NCI-H1417 (cell line): ENCODE measurements at places on chromosomes 2 and 18.
A peak's percentile ranks its signal among the peaks of the same experiment; 100 is the strongest.

DNA sequence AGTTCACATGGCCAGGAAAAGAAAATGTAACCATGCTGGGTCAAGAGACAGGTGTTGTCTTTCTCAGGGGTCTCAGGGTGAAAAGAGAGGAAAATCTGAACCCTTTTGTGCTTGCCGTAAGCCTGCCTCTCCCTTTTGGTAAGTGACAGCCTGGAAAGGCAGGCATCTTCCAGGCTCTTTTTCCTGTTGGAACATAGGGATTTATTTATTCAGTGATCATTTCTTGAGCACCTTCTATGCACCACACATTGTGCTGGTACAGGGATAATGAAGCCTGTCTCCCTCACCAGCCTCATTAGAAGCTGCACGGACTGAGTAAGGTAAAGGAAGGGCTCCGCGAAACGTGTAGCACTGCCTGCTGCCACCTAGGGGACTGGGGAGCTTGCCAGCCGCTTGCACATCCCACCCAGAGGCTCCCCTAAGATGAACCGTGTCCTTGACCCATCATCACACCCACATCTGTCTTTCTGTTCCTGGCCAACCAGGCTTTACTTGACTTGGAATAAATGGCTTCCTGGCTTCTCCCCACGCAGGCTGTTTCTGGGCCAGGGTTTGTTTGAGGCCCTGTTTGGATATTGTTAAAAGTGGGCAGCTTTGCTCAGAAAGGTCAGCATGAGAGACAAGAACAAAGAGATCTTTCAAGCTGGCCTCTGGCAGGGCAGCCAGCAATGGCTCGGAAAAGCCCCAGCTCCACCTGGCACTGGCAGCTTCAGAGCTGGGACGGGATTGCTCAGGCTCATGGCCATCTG is 73.3 kb upstream of the MCFD2 start:
- DNase-seq = no peak

GRCh38 chr2:177403838-177404237 is 11.3 kb downstream of the AGPS start:
- DNase-seq = no peak

DNA sequence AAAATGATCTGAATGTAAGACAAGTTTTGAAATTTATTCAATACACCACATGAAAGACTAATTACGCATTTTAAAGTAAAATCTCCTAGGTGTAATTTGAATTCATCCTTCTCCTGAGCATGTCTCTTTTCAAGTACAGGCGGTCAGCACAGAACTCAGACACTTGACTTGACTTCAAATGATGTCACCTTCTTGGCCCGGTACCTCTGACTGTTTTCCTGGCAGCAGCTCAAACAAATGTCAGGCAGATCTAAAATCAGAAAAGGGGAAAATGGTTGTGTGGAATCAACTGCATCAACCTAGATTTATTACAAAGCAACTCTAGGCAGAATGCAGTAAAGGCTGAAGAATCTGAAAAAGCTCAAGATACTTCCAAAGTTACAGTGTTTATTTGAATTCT is 11.4 kb upstream of the PROKR1 start:
- DNase-seq = no peak

GRCh38 chr2:32951672-32952071 is 4.9 kb downstream of the LTBP1 start:
- no peak for DNase-seq

GRCh38 chr2:233409286-233409991 is 55.1 kb downstream of the DGKD start:
- DNase-seq = no peak

DNA sequence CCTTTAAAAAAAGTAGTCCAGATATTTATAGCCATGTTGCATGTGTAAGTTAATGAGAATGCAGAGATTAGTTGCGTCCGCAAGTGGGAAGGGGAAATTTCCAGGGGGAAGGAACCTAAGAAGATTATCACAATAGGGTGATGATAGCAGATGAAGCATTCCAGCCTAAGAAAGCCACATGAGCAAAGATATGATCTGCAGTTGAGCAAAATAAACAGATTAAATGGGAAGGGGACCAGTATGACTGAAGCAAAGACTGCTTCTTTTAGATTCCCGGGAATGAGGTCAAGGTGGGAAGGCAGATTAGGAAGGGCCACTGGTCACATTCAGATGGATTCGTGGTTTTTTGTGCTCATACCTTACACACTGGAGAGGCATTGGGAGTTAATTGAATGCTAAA is 154.6 kb upstream of the CDH2 start:
- DNase-seq = no peak

DNA sequence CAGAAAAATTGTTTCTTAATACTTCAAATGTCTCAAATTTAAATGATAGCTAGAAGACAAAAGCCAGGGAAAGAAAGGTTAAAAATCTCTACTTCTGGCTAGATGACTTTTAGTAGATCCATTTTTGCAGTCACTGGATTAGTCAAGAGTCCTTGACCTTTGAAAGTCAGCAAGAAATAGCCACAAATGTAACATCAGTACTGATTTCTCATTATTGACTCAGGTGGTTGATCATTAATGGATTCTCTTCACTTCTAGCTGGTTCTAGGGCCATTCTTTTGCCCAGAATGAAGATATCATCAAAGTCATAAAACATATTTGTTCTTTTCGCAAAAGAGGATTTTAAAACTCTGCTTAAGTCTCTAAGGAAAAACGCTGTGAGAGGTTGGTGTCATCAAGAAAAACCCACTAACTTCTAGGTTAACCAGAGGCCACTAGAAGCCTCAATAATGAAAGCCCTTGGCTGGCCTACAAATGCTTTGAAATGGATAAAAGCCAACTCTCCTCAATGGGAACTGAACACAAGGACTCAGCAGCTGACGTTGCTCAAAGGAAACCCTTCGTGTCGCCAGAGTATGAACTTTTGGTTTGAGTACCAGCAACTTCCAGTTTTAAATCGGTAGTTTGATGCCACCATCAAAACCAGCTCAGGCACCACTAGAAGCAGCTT is 66.3 kb downstream of the IRS1 start:
- no peak for DNase-seq

GRCh38 chr2:37287966-37288365 is 36.7 kb downstream of the PRKD3 start:
- peak; percentile 10 for DNase-seq

DNA sequence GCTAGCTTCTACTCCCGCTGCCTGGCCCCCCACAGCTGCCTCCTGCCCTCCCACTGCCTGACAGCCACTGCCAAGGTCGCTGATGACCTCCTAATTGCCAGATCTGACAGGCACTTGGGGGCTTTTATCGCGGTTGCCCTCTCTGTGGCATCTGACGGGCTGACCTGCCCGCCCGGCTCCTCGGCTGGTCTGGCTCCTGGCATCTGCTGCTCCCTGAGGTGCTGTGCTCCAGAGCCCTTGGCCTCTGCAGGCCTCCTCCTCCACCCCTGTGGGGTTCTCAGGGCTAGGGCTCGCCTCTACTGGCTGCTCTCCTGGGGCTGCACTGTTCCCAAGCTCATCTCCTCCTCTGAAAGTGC is 43.1 kb downstream of the INHBB start:
- DNase-seq = no peak

DNA sequence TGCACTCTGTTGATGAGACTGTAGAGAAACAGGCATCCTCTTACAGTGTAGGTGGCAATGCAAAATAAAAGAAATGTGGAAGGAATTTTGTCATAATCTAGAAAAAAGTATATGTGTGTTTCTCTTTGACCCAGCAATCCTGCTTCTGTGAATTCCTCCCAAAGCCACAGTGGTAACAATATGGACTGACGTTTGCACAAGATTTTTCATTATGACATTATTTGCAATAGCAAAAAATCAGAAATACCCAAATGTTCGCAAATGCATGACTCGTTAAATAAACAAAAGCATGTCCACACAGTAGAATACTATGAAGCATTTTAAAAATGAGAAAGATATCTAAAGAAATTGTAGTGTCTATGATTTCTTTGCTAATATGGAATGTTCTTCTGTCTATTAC is 255.2 kb upstream of the NRP2 start:
- DNase-seq = no peak

DNA sequence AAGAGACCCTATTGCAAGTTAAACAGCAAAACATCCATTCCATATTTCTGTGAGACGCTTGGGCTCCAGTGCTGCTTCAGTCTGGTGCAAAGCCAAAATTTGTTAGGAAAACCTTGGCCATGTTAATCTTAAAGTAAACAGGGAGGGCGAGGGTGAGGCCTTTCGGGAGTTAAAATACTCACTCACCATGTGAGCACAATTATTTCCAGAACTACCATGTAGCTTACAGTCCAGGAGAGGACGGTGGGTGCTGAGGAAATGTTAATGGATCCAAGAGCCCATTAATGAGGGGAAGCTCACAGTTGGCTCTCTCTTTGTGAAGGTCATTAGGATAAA is 286.4 kb downstream of the SLC8A1 start:
- no peak for DNase-seq

- no peak for DNase-seq
These were observed 25.2 kb downstream of the EIF2AK3 start for GRCh38 chr2:88602022-88602421.

DNA sequence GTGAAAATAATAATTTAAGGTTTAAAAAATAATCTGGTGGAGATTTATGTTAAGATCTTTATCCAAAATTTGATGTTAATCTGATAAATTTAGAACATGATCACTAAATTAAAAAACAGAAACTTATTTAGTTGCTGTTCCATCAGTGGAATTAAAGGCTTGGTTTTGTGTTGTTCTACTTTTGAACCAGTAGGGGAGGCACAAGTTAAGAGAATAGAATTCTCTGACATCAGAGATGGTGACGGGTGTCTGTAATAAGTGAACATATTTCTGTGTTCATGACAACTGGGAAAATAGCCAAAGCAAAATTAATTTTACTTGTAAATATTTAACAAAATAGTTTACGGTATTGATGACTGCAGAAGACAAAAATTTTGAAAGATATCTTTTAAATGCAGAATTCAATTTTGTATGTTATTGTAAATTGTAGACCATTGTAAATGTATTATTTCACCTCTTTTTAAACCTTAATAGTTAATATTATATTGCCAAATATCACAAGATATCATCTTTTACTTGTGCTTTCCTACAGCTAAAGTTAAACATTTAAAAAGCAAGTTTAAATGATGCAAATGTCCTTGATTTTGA is 106.0 kb downstream of the UBR3 start:
- DNase-seq = no peak

GRCh38 chr2:217276433-217276832 is 416.6 kb upstream of the TNP1 start:
- DNase-seq = no peak

DNA sequence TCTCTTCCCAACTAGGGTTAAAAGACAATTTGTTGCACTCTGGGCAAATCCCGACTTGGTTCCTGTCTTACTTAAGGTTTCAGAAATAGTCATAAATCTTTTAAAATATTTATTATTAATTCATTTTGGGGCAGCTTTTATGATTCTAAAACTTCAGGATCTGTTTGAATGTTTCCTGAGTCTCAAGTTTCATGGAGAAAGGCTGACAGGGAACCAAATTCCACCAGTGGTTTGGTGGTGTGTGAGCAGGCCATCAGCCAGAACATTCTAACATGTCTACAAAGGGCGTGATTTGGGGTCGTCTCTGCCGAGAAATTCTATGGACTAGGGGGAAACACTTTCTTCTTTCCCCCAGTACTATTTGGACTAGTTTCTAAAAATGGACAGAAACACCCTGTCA is 366.4 kb downstream of the ZNF521 start:
- DNase-seq = no peak

DNA sequence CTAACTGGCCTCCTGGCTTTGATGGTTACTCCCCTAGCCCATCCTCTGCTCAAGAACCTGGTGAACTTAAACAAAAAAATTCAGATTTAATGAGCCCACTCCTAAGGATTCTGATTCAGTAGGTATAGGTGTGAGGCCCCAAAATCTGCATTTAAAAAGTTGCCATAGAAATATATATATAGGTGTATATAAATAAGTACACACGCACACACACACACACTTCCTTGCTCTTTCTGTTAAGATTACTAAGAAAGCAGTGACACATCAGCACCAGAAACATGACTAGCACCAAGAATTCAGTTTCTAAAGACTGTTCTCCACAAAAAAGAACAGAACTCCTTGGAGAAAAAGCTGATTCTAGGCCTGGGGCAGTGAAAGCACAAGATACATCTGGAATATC is 17.8 kb downstream of the EML6 start:
- no peak for DNase-seq

GRCh38 chr2:133654949-133655348 is 86.7 kb upstream of the NCKAP5 start:
- DNase-seq = no peak

DNA sequence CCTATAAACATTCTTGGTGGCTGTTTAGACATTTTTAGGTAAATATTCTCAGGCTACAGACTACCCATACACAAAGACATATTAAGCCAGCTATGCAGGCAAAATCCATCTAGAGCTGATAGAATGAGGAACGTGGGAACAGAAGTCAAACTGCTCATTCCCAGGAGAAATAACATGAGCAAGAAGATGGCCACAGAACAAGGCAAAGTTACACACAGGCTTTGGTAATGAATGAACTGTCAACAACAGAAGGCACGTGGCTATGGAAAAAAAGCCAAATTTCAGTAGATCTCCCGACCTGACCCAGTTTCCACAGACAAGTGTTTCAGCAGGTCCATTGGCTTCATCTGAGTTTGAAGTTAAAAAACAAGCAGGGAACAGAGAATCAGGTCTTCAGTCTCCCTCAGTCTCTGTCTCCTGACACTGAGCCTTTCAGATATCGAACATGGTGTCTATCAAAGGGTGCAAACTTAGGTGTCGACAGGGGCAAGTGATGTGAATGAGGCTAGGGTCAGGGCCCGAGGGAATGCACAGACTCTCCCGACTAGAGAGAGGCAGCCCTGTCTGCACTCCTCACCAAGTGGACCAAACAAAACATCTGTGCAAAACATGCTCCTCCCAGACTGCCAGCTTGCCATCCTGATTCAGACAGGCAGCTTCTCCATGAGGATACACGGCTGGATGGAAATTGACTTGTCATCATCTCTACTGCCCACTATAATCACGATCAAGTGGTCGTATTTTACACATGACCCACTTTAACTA is 25.9 kb downstream of the SIGLEC15 start:
- DNase-seq = no peak

- no peak for DNase-seq
These were observed 315.6 kb downstream of the INSIG2 start for GRCh38 chr2:118403658-118404451.

GRCh38 chr2:217151509-217152206 is 291.8 kb upstream of the TNP1 start:
- peak; percentile 55 for DNase-seq

DNA sequence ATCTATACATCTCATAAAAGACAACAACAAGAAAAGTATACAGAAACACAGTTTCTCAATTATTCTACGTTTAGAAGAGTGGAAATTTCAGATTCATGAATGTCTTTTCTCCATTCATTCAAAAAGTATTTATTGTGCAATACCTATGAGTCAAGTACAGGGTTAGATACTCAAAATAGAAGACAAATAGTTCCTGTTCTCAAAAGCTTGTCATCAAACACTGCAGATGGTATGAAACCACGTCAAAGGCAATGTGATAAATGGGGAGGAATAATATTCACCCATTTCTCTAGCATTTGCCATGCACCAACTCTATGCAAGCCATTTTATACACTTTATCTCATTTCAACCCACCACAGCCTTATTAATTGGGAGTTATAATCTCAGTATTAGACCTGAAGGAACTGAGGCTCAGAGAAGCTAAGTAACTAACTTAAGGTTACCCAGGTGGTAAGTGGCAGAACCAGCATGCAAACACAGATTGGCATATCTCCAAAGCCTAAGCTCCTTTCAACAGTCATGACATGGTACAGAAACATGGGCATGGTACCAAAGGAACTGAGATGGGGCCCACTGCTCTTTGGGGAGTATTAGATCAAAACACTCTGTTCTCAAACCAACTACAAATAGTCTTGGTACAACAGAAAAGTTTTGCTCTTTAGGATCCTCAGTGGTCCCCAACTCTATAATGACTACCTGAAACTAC is 67.2 kb upstream of the NPAS2 start:
- no peak for DNase-seq

- no peak for DNase-seq
These were observed 83.4 kb downstream of the ZFP36L2 start for GRCh38 chr2:43142921-43143438.
